ENCODE measurements at places on chromosomes 2 and 18.

- no peak for DNase-seq
These were observed 28.4 kb downstream of the HK2 start for GRCh38 chr2:74862020-74862964.

- DNase-seq = no peak
These were observed 102.4 kb downstream of the VAPA start for GRCh38 chr18:10015941-10016819.

DNA sequence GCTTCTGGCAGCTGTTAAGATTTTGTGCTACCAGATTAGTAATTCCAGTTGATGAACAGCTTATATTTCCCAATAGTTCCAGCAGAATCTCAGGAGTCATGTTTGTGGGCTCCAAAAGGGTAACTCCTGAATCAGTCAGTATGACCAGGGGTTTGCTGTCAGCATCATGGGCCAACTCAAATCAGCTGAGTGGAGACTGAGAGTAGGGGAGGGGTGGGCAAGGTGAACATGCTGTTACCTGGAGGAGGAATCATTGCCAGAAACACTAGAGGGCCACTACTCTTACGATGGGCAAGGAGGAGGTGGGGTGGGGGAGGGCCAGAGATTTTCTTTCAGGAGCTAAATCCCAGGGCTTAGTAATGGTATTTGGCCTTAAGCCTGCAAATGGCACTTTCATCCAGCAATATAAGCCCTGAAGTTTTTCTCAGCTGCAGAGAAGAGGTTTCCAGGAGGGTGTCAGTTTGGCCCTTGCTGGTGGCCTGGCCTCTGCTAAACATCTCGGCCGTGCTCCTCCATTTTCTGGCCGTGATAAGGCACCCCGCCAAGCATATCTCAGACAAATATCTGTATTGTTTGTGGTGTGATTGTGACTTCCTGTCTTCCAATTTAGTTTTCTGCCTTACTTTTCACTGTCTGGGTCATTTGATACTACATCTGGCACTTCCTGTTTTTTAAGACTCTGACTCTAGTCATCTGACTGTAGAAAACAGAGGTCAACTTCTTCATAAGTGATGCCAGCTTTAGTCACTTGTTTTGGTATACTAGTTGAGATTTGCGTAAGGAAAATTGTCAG, 120.5 kb upstream of the CXCR4 start:
- no peak for DNase-seq

- no peak for DNase-seq
These were observed 8.6 kb upstream of the ZNF407 start for GRCh38 chr18:74589021-74589420.

GRCh38 chr2:177335917-177336450, 56.6 kb upstream of the AGPS start:
- no peak for DNase-seq

- DNase-seq = no peak
These were observed 121.1 kb upstream of the KLHL14 start for GRCh38 chr18:32893915-32894314.

DNA sequence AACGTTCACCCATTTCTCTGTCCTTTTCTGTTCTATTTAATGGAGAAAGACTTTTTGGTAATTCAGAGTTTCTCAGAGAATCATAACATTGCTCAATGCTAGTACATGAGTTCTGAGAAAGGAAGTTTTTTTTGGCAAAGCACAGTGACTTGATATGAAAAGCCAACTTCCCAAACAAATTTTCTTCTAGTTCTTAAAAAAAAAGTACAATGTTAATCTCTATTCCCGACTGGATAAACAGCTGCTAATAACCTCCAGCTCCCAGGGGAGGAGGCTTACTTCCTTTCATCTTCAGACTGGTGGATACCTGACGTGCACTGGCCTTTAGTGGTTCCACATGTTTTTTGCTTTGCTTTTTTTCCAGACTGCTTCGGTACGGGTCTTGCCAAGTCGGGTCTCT, 284.6 kb upstream of the CCDC68 start:
- DNase-seq = no peak

DNA sequence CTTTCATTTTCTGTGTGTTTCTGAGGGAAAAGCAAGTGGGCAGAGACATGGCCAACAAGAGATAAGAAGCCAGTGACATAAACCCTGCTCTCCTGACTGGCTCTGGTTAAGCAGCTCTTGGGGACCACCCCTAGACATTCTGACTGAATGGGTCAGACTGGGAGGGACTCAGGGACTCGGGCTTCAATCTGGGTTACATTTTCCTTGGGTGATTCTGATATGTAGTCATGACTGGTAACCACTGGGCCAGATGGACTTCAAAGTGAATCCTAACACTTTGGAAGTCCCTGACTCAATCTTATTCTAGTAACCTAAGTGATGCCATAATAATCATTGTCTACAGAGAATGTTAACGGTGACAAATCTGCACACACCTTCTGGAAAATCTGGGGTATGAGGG, 397.8 kb downstream of the NBAS start:
- no peak for DNase-seq

DNA sequence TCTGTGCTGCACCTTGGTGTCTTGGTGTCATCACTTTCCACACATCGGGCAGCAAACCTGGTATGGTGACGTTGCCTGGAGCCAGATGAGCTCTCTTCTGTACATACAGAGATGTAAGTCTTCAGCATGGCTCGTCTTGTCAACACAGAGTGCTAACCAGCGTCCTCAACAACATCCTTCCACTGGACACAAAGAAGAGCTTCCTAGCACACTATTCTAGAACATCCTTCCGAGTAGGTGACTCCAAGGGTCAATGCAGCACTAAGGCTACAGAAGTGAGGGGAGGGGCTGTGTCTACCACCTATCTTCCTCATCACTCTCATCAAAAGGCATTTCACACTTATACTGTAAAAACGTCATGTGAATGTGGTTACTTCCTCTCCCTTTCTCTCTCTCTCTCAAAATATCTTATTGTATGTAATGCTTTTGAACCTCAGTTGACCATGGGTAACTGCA, 108.1 kb upstream of the SLC1A4 start:
- DNase-seq = no peak

- DNase-seq = no peak
These were observed 246.4 kb downstream of the CD226 start for GRCh38 chr18:69701305-69701704.

GRCh38 chr2:196949116-196949515, 22.6 kb upstream of the PGAP1 start:
- DNase-seq = no peak

- DNase-seq = no peak
These were observed 25.3 kb upstream of the SMAD7 start for GRCh38 chr18:48975817-48976649.

DNA sequence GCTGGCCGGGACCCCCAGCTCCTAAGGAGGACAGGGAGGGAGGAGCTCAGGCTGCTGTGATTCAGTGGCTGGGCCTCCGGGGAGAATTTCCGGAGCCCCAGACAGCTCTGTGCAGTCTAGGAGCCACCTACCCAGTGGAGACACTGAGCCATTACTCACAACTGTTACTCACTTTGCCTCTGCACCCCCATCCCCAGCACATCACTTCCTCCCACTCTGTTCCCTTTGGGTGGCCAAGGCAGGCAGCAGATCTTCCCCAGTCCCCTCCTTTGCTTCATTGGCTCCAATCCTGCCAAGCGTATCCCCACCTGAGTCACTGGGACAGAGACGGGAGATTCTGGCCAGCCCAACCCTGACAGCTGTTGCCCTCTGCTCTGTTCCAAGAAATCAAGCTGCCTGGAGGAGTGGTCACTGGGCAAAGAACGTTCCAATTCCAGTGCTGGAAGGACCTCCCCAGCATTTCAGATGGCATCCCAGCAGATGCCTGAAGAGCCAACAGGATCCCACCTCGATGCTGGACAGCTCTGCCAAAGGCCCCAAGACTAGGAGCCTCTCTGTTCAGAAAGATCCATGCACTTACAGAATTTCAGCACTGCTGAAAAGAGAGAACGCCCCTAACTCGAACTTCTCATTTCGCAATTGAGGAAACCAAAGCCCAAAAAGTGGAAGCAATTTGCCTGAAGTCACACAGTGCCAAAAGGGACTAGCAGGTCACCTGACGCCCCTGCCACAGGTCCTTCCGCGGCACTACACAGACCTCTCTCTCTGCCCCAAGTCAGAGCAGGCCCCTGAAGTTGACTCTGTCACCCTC, 68.3 kb downstream of the TNS1 start:
- no peak for DNase-seq

GRCh38 chr18:23400918-23401317, 52.2 kb upstream of the RIOK3 start:
- DNase-seq = no peak

DNA sequence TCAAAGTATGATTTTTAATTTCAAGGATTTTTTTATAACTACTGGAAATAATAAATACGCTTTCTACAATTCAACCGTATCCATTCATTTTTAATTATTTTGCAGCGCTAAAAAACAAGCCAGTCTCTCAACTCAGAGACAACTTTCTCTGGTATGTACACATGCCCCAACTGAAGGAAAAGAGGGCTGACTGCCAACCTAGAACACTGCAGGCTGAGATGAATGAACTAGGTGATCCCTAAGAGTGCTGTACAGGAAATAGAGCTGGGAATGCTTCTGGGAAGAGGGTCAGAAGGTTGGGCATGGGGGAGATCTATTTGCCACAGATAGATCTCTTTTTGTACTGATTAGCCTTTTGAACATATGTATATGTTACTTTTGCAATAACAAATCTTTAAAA, 460.1 kb downstream of the NR4A2 start:
- DNase-seq = no peak

DNA sequence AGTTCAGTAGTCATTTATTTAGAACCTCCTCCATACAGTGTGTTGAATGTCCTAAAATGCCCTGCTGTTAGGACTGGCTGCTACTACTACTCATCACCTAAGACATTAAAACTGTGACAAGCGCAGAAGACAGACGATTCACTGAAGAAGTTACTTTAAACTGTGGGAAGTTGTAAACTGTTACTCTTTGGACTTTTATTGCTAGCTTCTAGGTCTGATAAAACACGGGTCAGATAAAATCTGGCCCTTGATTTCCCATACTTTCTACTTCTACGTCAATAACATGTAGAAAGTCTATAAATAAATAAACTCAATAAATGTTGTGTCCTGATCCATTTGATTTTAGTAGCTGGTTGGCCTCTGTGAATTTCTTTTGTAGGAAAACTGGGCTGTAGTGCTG, 113.4 kb downstream of the ICA1L start:
- DNase-seq = no peak

GRCh38 chr2:39524756-39525635, 87.9 kb upstream of the MAP4K3 start:
- no peak for DNase-seq

DNA sequence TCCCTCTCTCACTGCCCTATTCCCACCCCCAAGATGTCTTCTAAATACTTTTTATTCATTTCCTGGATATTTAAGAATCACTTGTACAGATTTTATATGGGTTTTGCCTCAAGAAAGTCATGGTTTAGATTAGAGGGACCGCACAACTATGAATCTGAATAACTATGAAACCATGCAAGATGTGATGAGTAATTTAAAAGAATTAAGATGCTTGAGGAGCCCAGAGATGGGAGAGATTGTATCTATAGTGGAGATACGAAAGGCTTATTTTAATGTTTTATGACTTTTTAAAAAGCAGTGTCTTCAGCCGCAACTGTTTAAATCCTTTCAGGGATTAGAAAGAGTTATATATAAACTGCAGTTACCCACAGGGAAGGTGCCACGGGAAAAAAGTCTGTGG, 324.1 kb downstream of the LPIN1 start:
- no peak for DNase-seq

- DNase-seq = no peak
These were observed 54.8 kb downstream of the HNMT start for GRCh38 chr2:138018866-138019688.

GRCh38 chr2:100581277-100581612, 18.5 kb downstream of the PDCL3 start:
- DNase-seq = no peak

- DNase-seq = no peak
These were observed 45.4 kb upstream of the RHOB start for GRCh38 chr2:20401489-20401835.

DNA sequence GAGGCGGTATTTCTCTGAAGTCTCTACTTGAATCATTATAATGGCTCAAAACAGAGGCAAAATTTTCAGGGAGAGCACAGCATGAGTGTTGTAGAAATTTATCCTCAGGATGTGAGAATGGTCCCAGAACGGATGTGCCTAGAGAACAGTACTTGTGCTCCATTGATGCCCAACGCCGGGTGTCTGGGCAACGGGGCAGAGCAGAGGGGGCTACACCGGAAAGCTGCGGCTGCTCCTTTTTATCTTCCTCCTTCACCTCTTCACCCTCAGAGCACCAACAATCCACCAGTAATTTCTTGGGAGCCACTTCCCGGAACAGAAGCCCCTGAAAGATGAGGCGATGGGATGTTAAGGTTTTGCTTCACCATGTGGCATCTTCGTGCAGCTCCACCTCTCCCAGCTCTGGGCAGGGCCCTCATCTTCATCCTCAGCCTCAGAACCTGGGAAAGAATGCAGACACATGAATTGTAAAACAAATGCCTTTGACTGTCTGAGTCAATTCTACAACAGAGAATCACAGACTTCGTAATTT, 71.5 kb downstream of the PTGR3 start:
- no peak for DNase-seq

GRCh38 chr18:53040286-53040685, 700.3 kb downstream of the DCC start:
- DNase-seq = no peak

GRCh38 chr2:227796045-227796711, 17.5 kb upstream of the CCL20 start:
- no peak for DNase-seq

GRCh38 chr18:34977838-34978532, 63.2 kb upstream of the MAPRE2 start:
- DNase-seq = no peak

- DNase-seq = no peak
These were observed 72.9 kb downstream of the TMEM182 start for GRCh38 chr2:102834523-102835273.

DNA sequence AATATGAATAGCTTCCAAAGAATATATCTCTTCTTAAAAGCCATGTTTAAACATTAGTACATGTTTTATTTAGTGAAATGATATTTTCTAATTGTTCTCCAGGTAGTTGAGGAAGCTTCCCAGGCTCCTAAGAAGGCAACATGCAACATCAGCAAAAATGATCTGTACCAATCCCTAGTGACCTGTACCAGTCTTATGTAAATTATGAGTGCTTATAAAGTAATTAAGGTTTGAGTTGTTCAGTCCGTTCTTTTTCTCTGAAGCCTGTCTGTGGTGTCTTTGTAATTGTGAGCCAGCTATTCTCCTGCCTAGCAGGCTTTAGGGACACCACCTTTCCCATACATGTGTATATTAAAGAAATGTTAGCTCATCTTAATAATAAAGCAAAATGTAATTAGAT, 98.2 kb downstream of the PKP4 start:
- DNase-seq = no peak

GRCh38 chr18:39622431-39622830, 2056.8 kb upstream of the CELF4 start:
- DNase-seq = no peak

Measured in cortex of kidney (tissue), 1 donor.